Aorta (tissue), 5 donors: ENCODE measurements at places on chromosomes 7 and 10.

GRCh38 chr7:80890426-80891258, 28.2 kb downstream of the SEMA3C start:
- no peaks in the 10 kb centered on the region for H3K27me3 ChIP-seq
- H3K4me3 ChIP-seq, result no peak overlapping the region

- no peaks in the 10 kb centered on the region for H3K4me1 ChIP-seq
- no peak overlapping the region for H3K27ac ChIP-seq
- H3K36me3 ChIP-seq, result no peaks in the 10 kb centered on the region
- H3K4me3 ChIP-seq, result no peak overlapping the region
These were observed 22.3 kb upstream of the XPNPEP1 start for GRCh38 chr10:109945473-109946177.

GRCh38 chr10:9613338-9614075, 1404.2 kb upstream of the CELF2 start:
- DNase-seq, result no peak
- no peak overlapping the region for H3K27ac ChIP-seq
- H3K36me3 ChIP-seq, result no peaks in the 10 kb centered on the region
- no peaks in the 10 kb centered on the region for H3K4me1 ChIP-seq
- H3K4me3 ChIP-seq, result no peak overlapping the region

- no peaks in the 10 kb centered on the region for H3K36me3 ChIP-seq
- no peak for DNase-seq
- no peaks in the 10 kb centered on the region for H3K27me3 ChIP-seq
- no peak overlapping the region for H3K27ac ChIP-seq
- H3K4me1 ChIP-seq, result no peaks in the 10 kb centered on the region
- no peak overlapping the region for H3K4me3 ChIP-seq
These were observed 70.0 kb downstream of the MINDY4 start for GRCh38 chr7:30841025-30841735.
